ENCODE measurements at places on chromosomes 5 and 9. TPM values are rescaled to one million over a fixed set of nuclear protein-coding genes. Genes with fewer than 3 reads are reported as not detected.

- DNase-seq, result no peak
These were observed 35.3 kb upstream of the SMARCA2 start for GRCh38 chr9:1979741-1980367.

DNA sequence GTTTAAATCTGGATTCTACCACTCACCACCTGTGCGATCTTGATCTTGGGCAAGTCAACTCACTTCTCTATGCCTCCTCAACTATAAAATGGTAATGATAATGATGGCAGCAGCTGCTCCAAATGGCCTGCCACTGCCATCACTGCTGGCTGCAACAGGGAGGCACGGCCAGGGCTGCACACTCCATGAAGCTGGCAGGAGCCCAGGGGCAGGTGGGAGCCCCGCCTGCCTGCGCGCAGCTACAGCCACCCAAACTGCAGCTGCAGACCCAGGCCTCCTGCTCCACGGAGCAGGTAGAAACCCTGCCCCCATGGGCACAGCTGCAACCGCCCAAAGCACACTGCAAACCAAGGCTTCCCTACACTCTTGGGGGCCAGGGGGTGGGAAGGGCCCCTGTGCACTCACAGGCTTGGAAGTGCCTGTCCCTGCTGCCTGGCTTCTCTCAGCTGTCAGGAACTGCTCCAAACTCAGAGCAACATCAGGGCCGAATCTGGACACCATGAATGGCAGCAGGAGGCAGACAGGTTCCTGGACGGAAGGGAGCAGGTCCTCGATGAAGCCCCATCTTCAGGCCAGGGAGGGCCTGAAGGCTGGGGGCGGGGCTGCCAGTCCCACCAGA, 57.6 kb downstream of the PRELID2 start:
- no peak for DNase-seq

- DNase-seq, result no peak
These were observed 1065.4 kb downstream of the TAF11L14 start for GRCh38 chr5:18699681-18700080.

DNA sequence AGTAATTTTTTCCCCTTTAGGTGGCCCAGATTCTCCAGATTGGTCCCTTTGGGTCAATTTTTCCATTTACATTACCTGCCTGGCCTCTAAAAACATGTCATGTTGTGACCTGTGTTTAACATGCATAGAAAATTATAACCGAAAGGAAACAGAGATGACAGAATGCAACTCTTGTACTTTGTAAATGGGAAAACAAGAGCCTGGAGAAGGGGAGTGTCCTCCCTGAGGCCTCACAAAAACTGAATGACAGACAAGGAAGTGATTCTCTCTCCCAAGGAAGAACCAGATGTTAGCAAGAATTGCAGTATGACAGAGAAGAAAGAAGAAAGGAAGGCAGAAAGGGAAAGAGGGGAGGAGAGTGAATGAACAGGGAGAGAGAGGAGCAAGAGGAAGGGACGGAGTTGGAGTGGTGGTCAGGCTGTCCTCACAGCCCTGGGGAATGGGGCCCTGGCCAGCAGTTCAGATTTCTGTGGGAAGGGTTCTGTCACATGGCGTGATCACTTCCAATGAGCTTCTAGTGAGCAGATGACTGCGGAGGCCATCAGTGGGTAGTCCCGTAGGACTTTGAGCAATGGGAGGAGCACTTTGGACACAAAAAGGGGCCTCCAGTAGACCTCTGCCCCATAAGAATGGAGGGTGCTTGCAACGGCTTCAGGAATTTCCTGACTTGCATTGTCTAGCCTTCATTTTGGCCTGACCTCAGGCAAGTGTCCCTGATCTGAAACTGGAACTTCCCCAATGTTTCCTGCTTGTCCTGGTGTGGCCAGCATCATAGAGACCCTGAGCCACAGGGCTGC, 31.6 kb downstream of the ABLIM3 start:
- no peak for DNase-seq

DNA sequence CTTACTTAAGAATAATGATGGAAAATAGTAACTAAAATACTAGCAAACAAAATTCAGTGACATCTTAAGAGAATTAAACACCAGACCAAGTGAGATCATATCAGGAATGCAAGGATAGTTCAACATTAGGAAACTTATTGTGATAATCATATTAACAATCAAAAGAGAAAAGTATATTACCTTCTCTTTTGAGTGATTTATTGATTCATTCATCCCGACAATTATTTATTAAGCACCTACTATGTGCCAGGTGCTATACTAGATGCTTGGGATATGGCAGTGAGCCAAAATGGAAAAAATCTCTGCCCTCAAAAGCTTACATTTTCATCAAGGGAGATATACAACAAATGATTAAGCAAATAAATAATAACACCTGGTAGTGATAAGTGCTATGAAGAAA, 23.7 kb upstream of the PURA start:
- no peak for DNase-seq

GRCh38 chr9:83219154-83219923, 156.4 kb upstream of the RASEF start:
- peak; percentile 61 for DNase-seq

PALM2AKAP2 gene
- 2.1 TPM for total RNA-seq

GRCh38 chr5:157390551-157391297, 69.3 kb upstream of the NIPAL4 start:
- peak; percentile 100 for DNase-seq

- DNase-seq, result no peak
These were observed 31.7 kb upstream of the NR3C1 start for GRCh38 chr5:143435210-143435657.

All from PC-9 (cell line).